ENCODE measurements at places on chromosomes 13 and 19. TPM values are rescaled to one million over a fixed set of nuclear protein-coding genes. Genes with fewer than 3 reads are reported as not detected.

HSH2D gene
- 1.4 TPM for total RNA-seq

DNA sequence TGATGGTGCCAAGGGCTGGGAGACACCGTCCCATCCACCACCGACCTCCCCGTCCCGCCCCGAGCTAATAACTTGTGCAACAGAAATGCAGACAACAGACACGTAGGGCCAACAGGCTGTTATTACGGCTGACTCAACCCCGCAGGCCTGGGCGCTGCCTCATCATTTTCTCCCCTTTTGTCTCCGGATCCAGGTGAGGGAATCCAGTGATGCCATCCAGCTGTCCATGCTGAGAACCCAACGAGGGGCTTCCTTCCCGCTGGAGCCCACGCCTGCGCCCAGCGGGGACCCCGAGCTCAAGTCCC, 6.4 kb upstream of the DIRAS1 start:
- no peaks in the 10 kb centered on the region for H3K27me3 ChIP-seq
- peaks cover 1% of the 10 kb centered on the region for H3K36me3 ChIP-seq
- H3K4me3 ChIP-seq: no peak overlapping the region

GRCh38 chr13:42707586-42707985, 73.8 kb upstream of the FAM216B start:
- no peaks in the 10 kb centered on the region for H3K36me3 ChIP-seq
- H3K27ac ChIP-seq: no peak overlapping the region
- no peaks in the 10 kb centered on the region for H3K4me1 ChIP-seq
- no peak overlapping the region for H3K4me3 ChIP-seq

DNA sequence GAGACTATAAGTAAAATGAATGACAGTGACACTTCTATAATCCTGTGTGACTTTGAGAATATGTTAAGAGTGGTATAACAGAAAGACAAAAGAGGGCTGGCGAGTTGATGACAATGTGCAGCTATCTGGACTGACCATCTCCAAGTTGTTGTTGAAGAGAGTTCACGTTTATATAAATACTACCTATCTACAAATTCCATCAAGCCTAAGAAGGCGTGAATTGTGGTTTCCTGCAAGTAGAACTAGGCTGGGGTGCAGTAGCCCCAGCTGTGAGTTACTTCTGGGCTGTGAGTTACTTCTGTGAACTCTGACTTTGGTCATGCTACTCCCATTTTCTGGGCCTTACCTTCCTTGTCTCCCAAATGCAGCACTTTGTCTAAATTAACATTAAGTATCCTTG, 561.0 kb downstream of the TBC1D4 start:
- no peak for DNase-seq
- H3K4me1 ChIP-seq: no peaks in the 10 kb centered on the region
- peaks cover 2% of the 10 kb centered on the region for H3K27me3 ChIP-seq
- H3K36me3 ChIP-seq: no peaks in the 10 kb centered on the region

DNA sequence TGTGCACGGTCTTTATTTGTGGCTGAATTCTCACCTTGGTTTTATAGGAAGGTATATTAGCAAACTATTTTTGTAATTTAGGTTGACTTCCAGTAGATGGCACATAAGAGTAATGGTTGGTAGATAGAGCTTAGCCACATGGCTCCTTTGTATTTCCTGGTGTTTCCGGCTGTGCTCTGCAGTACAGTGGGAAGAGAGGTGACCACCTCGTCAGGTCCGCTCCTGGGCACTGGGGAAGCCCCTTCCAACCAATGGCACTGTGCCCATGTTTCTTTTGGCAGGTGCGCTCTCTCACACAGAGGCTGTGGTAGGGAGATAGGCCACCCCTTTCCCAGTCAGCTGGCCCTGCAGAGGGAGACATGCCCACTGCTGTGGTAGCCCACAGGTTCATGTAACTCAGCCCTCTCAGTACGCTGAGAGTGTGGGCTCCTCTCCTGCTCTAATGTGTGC, 74.3 kb upstream of the ATP12A start:
- H3K27ac ChIP-seq: no peak overlapping the region
- no peak overlapping the region for H3K4me3 ChIP-seq
- H3K27me3 ChIP-seq: no peaks in the 10 kb centered on the region

Data from aorta (tissue), 5 donors.